ENCODE measurements at places on chromosomes 3 and 15. TPM values are rescaled to one million over a fixed set of nuclear protein-coding genes. Genes with fewer than 3 reads are reported as not detected.

GRCh38 chr3:8279476-8279875 lies 222.1 kb upstream of the LMCD1 start:
- no peak for DNase-seq

DNA sequence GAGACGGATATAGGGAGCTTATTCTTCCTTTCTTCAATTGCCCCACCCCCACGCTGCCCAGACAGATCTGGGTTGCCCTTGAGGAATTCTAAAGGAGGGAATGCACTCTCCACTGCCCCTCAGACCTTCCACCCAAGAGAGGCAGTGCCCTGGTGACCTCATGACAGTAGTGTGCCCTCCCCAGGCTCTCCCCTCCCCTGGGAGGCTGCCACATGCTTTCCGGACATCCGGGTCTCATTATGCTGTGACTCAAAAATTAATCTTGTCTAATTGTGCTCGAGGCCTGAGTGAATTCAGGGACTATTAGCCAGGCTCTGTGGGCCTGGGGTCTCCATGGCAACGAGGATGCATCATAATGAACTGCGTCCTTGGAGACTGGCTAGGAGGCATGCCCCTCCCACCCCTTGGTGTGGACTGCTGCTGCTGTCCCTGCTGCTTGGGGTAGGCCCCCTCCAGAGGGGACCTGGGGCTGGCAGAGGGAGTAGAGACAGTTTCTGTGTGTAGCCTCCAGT lies 20.8 kb downstream of the CORO2B start:
- no peak for DNase-seq

DNA sequence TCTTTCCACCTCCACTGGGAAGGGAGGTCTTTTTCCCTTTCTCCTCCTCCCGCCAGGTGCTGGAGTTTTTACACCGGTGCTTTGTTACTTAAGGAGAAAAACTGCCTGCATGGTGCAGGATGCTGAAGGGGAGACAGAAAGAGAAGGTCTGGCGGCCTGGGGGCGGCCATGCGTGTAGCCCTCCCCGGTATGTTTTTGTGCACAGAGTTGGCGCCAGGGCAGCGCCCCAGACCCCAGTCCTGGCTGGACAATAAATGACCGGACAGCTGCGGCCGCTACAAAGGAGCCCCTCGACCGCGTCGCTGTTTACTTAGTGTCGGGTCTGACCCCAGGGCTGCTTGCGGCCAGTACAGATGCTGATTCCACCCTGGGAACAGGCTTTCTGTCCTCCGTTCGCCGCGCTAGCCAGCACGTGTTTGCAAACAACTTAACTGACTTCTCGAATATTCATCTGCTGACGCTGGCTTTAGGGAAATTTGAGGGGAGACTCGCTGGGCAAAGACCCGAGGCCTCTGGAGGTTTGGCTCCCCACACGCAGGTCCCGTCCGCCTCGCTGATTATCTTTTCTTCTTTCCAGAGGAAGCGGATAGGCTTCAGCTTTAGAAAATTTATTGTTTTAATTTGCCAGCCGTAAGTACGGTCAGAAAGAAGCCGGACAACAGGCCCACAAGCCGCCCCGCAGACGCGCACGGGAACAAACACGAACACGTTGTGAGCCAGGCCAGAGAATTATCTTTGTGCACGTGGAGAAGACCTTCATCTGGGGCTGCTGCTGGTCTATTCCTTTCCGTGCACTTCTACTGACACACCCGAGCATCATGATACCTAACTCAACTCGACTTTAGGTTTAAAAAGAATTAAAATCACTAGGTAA lies 46.9 kb downstream of the ZIC4 start:
- no peak for DNase-seq

- DNase-seq = no peak
These were observed 630 bp downstream of the ATP6V1A start for GRCh38 chr3:113747283-113748046.

GRCh38 chr3:119628390-119628789 lies 30.7 kb downstream of the PLA1A start:
- no peak for DNase-seq

- DNase-seq = no peak
These were observed 163.6 kb downstream of the CTNNB1 start for GRCh38 chr3:41362638-41363559.

DNA sequence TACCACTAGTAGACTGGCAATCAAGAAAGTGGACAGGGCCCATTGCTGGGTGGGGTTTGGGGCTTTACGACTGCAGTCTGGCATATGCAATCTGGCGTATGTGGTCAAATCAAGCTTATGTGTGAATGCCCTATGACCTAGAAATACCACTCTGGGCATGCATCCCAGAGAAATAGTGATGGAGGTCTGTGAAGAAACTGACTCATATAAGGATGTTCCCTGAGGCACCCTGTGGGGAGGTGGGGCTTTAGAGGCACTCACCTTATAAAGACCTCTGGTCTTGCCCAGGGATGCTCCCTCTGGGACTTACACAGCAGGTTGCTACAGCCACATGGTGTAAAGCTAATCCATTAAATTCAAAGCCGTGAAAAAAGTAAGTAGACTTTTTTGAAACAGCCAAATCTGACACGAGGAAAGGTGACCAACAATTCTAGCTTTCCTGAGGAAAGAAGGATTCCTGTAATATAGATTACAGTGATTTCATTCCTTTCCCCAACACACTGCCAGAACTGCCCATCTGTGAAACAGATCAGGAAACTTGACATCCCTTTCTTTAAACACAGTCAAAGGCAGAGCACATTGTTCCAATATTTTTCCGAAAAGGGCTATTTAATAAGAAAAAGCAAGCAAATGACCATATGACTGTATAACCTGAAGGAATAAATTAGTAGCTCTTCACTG lies 13.6 kb downstream of the RARRES1 start:
- no peak for DNase-seq

GRCh38 chr15:37015451-37015850 lies 84.9 kb downstream of the MEIS2 start:
- DNase-seq = no peak

GRCh38 chr15:101042320-101042719 lies 123.2 kb downstream of the LRRK1 start:
- DNase-seq = no peak

DNA sequence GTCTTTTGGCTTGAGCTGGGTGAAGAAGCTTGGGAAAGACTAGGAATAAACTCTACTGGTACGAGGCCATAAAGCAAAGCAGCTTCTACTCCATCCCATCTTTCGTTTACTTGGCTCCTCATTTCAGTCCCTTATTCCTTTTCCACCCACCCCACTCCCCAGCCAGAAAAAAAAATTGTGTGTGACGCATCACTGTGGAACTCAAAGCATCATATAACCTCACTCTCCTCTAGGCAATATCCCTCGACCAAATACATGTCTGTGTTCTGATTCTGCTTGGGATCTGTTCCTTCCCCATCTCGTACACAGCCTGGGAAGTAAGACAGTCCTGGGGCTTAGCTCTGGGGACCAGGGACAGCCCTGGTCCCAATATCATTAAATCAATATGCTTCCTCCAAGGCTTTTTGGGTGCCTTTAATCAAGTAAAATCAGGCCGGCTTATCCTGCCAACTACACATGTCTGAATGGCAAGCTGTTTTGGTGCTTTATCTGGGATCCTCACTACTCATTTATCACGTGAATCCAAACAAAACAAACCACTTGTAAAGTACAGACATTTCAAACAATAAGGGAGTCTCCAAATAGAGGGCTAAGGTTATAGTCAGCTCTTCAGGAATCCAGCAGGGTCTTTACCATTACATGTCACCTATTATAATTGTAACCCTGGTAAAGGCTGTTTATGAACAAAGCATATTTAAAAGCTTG lies 74.9 kb upstream of the ZBED2 start:
- no peak for DNase-seq

DNA sequence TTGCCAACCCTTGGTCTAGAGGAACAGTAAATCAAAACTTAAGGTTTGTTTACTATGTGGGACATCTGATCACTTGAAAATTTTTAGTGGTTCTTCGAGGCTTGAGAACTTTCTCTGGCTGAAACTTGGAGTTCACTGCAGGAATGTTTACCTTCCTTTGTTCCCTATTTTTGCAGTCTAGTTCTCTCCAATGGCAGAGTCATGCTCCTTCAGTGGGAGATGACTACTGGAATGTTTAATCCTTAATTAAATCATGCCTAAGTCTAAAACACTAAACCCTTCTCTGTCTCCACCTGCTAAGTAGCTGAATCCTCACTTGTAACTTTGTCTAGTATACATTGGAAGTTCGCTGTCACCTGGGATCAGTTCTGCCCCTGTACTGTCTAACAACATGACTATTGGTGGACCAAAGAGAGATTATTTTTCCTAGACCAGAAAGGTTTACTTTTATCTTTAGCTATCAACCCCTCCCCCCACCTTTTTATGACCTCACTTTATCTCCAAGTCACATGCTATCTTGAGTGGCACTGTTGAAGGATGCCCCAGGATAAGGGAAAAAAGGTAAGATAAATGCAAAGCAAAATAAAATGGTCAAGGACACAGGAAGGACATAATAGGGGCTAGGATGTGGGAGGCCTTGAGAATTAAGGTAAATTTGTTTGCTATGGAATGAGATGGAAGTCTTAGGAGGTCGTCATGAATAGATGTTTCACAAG lies 1.2 kb upstream of the ZNF609 start:
- no peak for DNase-seq

DNA sequence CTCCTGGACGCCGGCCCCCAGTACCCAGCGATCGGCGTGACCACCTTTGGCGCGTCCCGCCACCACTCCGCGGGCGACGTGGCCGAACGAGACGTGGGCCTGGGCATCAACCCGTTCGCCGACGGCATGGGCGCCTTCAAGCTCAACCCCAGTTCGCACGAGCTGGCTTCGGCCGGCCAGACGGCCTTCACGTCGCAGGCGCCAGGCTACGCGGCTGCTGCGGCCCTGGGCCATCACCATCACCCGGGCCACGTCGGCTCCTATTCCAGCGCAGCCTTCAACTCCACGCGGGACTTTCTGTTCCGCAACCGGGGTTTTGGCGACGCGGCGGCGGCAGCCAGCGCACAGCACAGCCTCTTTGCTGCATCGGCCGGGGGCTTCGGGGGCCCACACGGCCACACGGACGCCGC lies 956 bp downstream of the ZIC1 start:
- DNase-seq = no peak

DNA sequence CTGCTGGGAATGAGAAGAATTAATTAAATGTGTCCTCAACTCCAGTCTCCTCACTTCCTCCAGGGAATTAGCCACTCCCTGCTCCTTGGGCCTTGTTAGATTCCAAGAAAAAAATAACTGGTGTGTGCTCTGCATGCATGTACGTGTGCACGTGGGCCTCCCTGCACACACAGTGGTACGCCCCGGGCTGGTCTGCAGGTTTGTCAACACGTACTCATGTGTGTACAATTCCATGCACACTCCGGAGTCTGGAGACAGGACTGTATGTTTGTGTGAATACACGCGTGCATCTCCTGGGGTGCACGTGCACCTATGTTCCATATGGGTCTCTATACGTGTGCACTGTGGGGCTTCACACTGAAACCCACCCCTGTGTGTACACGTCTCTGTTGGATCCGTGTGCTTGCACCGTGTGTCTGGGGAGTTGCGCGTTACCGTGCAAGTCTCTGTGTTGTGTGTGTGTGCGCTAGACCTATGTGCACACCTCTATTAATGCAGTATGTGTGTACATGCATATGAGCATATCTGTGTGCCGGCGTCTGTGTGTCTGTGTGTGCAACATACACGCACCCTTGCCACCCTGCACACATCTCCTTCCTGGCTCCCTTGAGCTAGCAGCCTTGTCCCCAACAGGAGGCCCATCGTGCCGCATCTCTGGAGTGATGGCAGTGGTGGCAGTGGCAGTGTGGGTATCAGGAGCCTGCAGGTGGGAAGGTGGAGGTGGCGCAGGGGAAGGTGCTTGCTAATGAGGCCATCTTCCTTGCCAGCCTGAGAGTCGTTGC lies 210.1 kb downstream of the TBC1D2B start:
- DNase-seq = no peak

- no peak for DNase-seq
These were observed 248.0 kb upstream of the LYSMD4 start for GRCh38 chr15:99981191-99981647.

DNA sequence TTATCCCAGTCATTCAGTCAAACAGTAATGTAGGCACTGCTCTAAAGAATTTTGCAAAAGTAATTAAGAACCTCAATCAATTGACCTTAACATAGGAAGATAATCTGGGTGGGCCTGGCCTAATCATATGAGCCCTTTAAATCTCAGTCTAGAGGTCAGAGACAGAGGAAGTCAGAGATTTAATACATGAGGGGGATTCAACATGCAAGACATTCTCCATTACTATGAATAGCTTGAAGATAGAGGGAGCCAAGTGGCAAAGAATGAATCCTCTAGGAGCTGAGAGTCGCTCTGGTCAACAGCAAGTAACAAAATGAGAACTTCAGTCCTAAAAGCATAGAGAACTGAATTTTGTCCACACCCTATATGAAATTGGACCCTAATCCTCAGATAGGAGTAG lies 39.0 kb upstream of the MBNL1 start:
- no peak for DNase-seq

- DNase-seq = no peak
These were observed 27.2 kb downstream of the TBL1XR1 start for GRCh38 chr3:177169936-177170722.

- no peak for DNase-seq
These were observed 260.7 kb downstream of the THSD4 start for GRCh38 chr15:71375934-71376333.

DNA sequence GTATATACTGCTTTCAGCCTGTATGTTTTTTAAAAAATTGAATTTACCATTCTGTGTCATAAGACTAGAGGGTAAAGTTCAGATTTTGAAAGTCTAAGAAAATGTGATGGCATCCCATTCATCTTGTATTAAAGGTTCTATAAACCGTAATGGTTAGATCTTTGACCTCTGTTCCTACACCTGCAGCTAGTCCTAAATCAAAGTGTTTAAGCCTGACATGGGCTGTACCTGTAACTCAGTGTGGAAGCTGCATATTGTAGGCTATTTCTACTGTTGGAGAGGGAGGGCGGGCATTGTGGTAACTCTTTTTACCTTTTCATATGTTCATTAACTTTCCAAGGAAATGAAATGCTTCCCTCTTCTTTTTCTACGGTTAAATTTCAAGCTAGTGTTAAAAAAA lies 53.9 kb downstream of the ARHGEF26 start:
- no peak for DNase-seq

DNA sequence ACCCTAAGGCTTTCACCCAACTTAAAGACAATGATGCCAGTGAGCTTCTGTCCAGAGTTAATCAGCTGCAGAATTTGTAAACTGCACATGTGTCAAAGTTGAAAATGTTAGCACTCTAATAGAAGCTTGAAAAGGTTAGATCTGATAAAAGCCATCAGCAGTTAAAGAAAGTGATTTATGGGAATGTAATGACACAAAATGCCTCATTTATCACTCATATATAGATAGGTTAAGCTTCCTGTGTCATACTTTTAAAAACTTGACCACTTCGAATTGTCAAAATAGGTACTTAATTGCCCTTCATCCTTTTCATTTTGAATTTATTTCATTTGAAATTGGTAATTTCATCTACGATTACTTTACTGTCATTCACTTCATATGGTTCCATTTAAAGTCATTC lies 151.6 kb downstream of the CDIN1 start:
- no peak for DNase-seq

GRCh38 chr15:60395276-60396011 lies 2.3 kb downstream of the ANXA2 start:
- no peak for DNase-seq

NAALADL2 gene
- total RNA-seq = 12.9 TPM

ALPK3 gene
- total RNA-seq = 81.1 TPM

CCDC9B gene
- total RNA-seq = 30.1 TPM

FAM219B gene
- 61.1 TPM for total RNA-seq

MORC1 gene
- total RNA-seq = not detected

BOC gene
- 33.4 TPM for total RNA-seq

ZBTB47 gene
- 84.2 TPM for total RNA-seq

ZNF620 gene
- total RNA-seq = 2.8 TPM

TLR9 gene
- total RNA-seq = not detected

APOD gene
- 153 TPM for total RNA-seq

FBXO40 gene
- total RNA-seq = not detected

MAGEF1 gene
- 26.1 TPM for total RNA-seq

RAB43 gene
- 26.4 TPM for total RNA-seq

GNB4 gene
- total RNA-seq = 66.7 TPM
